WTC11 (cell line): ENCODE measurements at places on chromosomes 3 and 15. TPM values are rescaled to one million over a fixed set of nuclear protein-coding genes. Genes with fewer than 3 reads are reported as not detected.

- DNase-seq, result no peak
Observed at GRCh38 chr3:193809106-193809505, 216.1 kb downstream of the OPA1 start.

- DNase-seq, result no peak
Observed at GRCh38 chr15:73956743-73957135, 30.5 kb downstream of the LOXL1 start.

DNA sequence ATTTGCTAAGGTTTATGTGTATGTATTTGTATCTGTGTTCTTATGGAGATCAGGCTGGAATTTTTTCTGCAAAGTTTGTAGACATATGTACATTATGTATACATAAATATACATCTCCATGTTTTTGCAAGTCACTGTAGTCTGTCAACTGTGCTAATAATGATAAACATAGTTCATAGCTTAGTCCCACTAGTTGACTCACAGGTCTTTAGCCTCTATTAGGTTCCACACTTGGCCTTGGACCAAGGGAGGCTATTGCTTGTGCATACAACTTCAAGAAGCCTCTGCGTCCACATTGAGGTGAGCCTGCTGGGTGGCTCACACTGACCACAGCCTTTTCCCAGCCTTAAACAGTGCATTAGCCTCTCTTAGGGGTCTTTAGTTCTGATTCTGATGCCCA, 243.8 kb upstream of the PEX5L start:
- DNase-seq, result no peak

DNA sequence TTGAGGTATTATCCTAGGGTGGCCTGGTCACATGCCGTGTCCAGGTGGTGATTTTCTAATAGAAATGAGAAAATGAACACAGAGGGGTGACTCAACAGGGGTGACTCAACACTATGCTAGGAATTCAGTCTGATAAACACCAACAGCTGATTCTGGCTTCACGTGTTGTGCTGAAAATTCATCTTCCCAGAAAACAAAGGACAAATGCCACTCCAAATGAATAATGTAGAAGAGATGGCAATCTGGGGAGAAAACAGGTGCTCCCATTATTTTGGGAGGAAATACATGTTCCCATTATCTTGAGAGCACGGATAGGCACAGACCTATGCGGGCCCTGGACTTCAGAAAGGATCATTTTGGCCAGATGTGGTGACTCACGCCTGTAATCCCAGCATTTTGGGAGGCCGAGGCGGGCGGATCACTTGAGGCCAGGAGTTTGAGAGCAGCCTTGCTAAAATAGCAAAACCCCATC, 101.2 kb upstream of the MEX3B start:
- DNase-seq, result no peak

- no peak for DNase-seq
Observed at GRCh38 chr15:88901508-88902220, 6.3 kb upstream of the HAPLN3 start.

Gene AHSG
- 1.5 to 1.9 TPM (median 1.8 TPM) in 3 replicates for total RNA-seq

Gene COL6A5
- 0.02 to 0.05 TPM in 2 of 3 replicates, not detected in the other for total RNA-seq

Gene TNFAIP8L3
- 0.25 to 0.39 TPM (median 0.34 TPM) in 3 replicates for total RNA-seq

Gene PATL2
- 0.41 to 1.2 TPM (median 0.59 TPM) in 3 replicates for total RNA-seq
